ENCODE measurements at places on chromosomes 4 and X. TPM values are rescaled to one million over a fixed set of nuclear protein-coding genes. Genes with fewer than 3 reads are reported as not detected.

Gene SLC6A8
- polyA plus RNA-seq, result 7.8 TPM

DNA sequence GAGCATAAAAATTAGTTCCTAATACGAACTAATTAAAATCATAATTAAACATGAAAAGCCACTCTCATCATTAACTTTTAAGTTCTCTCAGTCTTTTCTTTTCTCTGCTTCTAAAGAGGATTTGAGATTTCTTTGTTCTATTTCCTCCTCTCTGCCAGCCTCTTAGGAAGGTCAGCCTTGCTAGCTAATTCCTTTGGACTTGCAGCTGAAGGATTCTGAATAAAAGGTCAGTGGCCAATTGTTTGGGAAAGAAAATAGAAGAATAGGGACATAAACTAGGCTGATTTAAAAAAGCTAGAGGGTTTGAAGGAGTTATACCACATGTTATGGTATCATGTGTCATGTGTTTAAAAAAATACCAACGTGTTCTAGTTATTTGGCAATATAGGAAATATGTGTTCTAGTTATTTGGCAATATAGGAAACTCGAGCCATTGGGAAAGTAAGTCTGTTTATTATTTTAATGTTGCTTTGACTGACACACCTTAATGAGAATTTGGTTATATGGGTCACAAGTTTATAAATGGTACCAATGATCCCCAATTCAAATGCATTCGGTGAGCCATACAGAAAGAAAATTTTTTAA lies 1668.7 kb upstream of the PCDH7 start:
- no peak for DNase-seq

- no peak for DNase-seq
Measured at GRCh38 chr4:7298619-7299009, 106.3 kb downstream of the SORCS2 start.

Gene POLN
- polyA plus RNA-seq, result 3.0 TPM

DNA sequence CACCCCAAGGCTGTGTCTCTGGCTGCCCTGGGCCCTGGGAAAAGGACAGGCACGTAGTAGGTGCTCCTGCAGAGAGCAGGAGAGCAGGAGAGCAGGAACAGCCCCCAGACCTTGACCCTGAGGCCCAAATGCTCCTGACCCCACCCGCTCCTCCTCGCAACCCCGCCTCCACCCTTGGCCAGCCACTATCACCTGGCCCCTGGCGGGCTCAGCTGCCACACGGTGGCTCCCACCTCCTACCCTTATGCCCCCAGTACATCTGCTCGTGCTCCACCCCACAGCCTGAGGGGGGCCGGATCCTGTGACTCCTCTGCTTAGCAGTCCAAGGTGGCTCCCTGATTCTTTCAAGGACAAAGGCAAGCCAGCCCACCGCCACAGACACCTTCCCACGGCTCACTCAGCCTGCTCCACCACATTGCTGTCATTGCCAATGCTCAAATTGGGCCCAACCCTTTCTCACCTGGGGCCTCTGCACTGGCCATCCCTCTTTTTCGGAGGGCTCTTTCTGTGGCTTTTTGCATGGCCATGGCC lies 5.4 kb upstream of the HAUS7 start:
- DNase-seq, result no peak

GRCh38 chr4:97396605-97397004 lies 746.7 kb downstream of the STPG2 start:
- DNase-seq, result no peak

DNA sequence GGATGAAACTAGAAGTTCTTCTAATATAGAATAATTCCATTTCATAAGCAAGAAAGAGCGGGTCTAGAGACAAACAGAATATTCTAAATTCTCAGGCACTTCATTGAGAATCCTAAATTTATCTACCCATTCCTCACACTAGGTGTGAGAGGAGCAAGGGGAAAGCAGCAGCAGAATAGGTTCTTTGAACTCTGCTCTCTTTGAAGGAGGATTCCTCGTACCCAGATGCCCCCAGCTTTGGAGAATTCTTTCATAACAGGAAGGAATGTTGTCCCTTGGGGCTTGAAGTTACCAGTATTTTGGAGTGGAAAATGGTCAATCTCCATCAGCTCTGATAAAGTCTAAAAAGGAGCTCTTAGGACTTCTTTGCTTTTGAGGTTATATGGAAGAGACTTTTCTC lies 59.7 kb upstream of the RASGEF1B start:
- DNase-seq, result no peak

Gene GABRG1
- polyA plus RNA-seq, result 2.3 TPM

- DNase-seq, result no peak
Measured at GRCh38 chr4:105461221-105461620, 12.6 kb downstream of the PPA2 start.

DNA sequence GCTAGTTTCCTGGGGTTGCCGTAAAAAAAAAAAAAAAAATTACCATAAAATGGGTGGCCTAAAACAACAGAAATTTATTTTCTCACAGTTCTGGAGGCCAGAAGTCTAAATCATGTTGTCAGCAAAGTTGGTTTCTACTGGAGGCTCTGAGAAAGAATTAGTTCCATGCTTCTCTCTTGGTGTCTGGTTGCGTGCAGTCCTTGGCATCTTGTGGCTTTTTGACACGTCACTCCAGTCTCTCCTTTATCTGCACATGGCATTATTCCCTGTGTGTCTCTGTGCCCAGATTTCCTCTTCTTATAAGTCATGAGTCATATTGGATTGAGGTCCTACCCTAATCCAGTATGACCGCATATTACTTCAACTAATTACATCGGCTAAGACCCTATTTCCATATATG lies 38.7 kb downstream of the SPATA4 start:
- DNase-seq, result no peak

Gene PTCHD1
- polyA plus RNA-seq, result 0.15 TPM

DNA sequence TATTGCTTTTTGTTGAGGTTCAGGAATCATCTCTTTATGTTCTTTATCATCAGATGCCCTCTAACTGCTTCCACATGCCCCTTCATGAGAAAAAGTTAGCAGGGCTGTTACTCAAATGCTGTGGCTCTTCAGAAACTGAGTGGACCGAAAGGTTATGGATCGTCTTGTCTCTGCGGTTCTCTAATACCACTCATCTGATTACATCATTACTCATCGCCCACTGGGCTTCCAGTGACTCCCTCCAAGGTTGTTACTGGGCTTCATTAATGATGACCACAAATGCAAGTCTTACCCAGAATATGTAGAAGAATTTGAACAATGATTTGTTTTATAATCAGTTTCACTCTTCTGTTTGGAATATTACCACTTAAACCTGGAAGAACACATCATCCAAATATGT lies 67.7 kb downstream of the RWDD4 start:
- DNase-seq, result no peak

All from right lung (tissue), 10 donors.